Panc1 (cell line): ENCODE measurements at places on chromosomes 12 and 14.

DNA sequence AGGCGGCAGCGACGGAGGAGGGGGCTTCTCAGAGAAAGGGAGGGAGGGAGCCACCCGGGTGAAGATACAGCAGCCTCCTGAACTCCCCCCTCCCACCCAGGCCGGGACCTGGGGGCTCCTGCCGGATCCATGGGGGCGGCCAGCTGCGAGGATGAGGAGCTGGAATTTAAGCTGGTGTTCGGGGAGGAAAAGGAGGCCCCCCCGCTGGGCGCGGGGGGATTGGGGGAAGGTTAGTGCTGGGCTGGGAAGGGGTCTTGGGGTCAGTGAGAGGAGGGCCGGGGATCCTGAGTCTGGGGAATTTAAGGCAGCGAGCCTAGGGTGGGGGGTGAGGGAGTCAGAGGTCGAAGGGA is 203 bp downstream of the NFATC4 start:
- no peak for DNase-seq

DNA sequence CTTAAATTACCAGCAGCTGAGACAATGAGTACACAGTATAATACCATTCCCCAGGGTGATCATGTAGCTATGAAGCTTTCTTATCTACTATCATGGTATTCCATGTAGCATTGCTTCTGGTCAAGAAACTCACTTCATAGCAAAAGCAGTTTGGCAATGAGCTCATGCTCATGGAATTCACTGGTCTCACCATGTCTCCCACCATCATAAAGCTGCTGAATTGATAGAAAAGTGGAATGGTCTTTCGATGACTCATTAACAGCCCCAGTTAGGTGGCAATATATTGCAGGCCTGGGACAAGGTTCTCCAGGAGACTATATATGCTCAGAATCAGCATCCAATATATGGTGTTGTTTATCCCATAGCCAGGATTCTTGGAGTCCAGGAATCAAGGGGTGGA is 553.7 kb downstream of the FOXG1 start:
- DNase-seq: no peak

GRCh38 chr14:81269100-81269978 is 48.6 kb upstream of the GTF2A1 start:
- peak; percentile 35 for DNase-seq

- no peak for DNase-seq
These were observed 266.3 kb downstream of the ITPR2 start for GRCh38 chr12:26566675-26567074.

- DNase-seq: no peak
These were observed 33.7 kb downstream of the P2RX7 start for GRCh38 chr12:121166356-121166755.

DNA sequence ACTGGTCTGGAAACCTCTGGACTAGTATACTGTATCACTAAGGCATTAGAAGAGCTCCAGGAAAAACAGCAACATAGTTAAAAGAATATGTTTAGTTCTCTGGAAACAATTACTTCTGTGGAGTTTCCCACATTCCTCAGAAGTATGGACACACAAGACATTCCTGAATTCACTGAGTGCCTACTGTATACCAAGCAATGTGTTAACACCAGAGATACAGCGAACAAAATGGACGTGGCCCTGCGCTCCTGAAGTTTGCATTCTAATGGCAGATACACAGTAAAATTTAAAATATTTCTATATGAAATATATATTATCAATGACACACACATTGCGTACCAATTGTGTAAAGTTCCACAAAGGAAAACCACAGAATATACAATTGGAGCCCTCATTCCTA is 1.1 kb downstream of the ANGEL1 start:
- no peak for DNase-seq

DNA sequence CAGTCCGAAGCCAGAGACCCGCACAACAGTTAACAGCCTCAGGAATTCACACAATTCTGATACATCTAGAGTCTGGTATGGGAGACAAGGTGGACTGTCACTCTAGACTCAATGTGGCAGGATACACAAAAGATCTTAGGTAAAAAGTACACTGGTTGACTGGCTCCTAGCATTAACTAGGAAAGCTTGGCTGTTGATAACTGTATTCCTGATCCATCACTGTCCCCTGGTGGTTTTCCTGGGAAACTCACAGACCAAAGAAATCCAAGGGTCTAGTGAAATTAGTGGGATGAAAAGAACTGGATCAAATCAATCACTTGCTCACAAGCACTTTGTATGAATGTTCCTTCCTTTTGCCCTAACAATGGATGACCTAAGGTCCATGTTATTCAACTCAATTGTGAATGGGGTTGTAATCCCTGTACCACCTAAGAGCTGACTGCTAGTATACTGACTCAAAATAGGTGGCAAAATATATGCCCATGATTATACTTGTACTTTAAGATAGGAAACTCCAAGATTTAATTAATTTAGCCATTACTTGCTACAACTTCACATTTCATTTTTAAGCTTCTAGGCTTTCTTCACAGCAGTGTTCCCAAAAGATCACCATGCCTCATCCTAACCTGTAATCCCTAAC is 14.0 kb downstream of the NPC2 start:
- DNase-seq: no peak

DNA sequence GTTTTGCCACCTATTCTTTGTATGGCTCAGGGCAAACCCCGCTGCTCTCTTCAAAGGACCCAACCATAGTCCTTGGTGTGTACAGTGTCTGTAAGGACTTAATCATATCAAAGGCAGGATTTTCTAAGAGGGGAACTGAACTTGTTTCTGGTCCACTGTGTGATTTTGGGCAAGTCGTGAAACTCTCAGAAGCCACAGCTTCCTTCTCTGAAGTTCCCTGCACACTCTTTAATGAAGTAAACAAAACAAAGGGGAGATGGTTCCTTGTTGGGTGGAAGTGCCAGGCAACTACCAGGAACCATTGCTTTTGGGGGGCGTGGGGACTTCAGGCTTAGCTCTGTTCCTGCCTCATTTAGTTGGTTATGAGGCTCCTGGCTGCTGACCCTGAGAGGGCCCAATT is 152.4 kb downstream of the VRK1 start:
- DNase-seq: no peak

- DNase-seq: no peak
These were observed 1.5 kb upstream of the ZNF641 start for GRCh38 chr12:48352157-48352760.

GRCh38 chr12:113639474-113639873 is 167.8 kb upstream of the LHX5 start:
- DNase-seq: no peak

DNA sequence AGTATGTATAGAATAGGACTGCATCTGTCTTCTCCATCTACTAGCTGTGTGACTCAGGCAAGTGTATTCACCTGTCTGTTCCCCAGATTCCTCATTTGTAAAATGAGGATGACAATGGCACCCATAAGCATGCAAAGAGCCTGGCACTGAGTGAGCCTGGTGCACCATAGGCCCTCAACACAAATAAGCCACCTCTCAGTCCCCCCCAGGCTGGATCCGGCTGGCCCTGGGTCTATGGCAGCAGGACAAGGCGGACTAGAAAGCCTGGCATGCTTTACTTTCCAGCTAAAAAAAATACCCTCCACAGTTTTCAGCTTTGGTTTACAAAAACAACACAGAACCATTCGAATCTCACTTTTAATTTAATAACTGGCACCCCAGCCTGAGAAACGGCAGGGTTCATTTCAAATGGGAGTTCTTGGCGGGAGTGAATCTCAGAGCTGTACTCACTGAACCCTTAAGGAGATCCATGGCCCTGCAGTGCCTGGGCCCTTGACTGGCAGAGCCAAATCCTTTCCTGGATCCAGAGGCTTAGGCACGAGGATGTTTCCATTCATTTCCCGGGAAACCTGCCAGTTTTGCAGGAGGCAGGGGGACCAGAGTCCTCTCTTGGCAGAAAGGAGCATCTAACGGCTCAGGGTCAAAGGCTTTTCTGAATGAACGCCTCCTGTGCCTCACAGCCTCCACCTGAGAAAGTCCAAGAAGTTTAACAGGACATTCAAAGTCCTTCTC is 17.7 kb downstream of the SYNE3 start:
- DNase-seq: no peak

DNA sequence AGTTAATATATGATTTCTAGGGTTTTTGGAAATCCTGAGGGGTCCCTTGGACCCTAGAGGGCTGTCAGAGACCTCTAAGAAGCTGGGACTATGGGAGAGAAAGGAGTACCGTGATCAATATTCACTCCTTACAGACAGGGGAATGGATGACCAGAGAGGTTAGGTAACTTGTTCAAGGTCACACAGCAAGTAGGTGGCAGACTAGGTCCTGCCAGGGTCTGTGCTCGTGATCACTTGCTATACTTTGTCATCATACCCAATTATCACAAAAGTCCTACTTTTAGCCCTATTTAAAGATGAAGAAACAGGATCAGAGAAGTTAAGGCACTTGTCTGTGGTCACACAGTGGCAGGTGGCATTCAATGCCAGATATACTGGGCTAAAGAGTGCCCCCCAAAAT is 42.9 kb downstream of the WSCD2 start:
- DNase-seq: no peak

- DNase-seq: no peak
These were observed 121.7 kb downstream of the CHST11 start for GRCh38 chr12:104578453-104578852.

- no peak for DNase-seq
These were observed 601 bp downstream of the MDGA2 start for GRCh38 chr14:47674543-47675465.

DNA sequence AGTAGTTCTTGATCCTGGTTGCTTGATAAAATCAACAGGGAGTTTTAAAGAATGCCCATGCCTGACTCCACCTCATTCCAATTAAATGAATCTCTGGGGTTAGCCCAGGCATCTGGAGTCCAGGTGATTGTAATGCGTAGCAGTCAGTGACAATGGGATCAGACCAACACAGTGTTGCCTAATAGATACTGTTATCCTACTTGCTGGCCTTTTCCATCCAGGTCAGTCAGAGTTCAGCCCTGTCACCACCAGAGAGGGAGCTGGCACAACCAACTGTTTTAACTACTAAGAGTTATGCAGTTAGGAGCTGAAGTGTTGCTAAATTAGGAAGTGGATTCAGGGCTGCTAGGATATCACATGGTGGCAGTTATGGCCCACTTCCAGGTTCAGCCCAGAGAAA is 107.1 kb downstream of the GPR135 start:
- no peak for DNase-seq

DNA sequence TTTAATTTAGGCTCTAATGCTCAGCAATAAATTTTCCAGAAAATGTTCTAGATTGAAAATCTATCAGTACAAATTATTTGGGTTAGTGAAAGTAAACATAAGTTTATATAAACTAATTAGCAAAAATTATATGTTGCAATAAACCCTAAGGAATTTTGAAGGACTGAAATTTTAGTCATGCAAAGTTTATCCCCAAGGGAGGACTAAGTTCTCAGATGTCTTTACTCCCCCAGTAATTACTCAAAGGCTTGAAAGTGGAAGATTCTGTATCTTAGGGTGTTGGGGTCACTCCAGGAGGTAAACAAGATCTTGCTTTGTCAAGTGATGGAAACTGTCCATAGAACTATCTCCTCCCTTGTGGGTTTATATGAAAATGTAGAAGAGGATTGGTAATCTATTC is 183.7 kb downstream of the AKAP6 start:
- DNase-seq: no peak

GRCh38 chr12:83805156-83805772 is 1107.3 kb downstream of the SLC6A15 start:
- DNase-seq: no peak

GRCh38 chr12:96400631-96401075 is 414 bp upstream of the CDK17 start:
- DNase-seq: no peak

DNA sequence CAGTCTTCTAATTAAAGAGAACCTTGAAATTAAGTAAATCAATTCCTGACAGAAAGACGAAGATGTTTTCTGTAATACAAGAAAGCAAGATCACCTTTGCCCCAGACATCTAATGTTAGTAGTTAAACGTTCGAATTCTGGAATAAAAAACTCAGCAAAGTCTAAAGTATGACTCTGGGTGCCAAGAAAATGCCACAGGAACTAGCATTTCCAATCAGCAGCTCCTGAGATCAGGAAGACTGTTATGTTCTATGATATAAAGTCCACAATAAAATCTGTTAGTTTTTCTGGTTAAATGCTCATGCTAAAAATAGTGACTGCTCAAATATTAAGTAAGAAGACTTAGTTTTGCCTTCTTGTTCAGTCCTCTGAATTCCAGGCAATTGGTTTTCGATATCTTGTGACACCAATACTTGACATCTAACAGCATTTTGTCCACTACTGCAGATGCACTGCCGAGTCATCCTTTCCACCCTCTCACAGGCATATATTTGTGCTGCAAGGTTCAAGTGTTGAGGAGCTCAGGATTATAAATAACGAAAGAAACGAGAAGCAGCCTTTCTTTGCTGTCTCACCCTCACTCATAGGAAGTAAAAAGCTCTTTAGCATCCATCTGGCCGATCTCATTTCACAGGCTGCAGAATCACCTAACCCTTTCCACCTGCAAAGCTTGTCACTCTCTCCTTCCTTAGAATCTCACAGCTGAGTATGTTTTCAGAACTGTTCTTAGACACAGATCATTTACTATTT is 32.0 kb downstream of the SSH1 start:
- DNase-seq: no peak

- no peak for DNase-seq
These were observed 10.2 kb upstream of the MEG3 start for GRCh38 chr14:100815478-100816285.

GRCh38 chr12:5264006-5264405 is 167.9 kb upstream of the NTF3 start:
- no peak for DNase-seq

- no peak for DNase-seq
These were observed 32.8 kb downstream of the SH2B3 start for GRCh38 chr12:111438481-111438880.

DNA sequence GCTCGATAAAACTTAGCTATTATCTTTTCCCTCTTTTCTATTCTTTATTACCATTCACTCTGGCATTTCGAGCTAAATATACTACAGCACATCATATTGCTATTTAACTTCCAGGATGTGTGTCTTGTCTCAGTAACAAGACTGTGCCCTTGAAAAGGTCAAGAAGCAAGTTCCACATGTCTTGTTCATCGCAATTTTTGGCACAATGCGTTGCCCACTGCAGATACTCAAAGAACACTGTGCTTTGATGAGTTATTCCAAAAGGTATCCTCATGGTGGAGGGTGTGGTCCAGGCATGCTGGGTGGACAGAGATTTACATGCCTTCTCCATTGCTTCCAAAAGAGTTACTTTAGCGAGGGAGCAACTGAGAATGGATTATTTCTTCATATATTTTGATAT is 6.6 kb downstream of the E2F7 start:
- no peak for DNase-seq

DNA sequence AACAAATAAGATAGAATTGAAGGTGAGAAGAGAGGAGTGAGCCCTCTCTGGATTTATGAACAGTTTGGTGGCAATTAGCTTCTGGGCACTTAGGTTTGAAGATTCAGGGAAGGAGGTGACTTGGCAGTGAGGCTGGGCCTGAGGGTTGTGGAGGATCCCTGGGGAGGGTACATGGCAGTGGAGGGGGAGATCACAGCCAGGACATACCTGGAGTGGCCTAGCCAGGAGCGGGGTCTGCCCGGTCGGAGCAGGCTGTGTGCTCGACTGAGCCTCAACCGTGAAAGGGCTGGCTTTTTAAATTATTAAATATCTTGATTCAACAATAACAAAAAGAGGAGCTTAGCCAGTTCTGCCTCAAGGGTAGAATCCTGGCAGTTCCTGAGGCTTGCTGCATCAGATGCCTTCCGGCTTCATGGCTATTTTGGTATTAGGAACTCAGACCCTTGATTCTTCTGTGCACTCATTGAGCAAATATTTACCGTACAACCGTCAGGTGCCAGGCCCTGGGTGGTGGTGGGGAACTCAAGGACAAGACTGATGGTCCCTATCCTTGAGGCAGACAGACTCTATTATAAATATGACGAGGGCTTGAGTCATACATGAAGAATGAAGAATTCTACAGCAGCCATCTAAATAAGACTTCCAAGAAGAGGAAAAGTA is 73.4 kb downstream of the SPTB start:
- DNase-seq: peak; percentile 76

GRCh38 chr12:57632958-57633840 is at the start of gene B4GALNT1:
Gene B4GALNT1 (minus strand): TSS chr12:57633201. CDS start chr12:57632132, 1,069 bp downstream.
- no peak for DNase-seq
